ENCODE measurements at places on chromosomes 1 and 21.

DNA sequence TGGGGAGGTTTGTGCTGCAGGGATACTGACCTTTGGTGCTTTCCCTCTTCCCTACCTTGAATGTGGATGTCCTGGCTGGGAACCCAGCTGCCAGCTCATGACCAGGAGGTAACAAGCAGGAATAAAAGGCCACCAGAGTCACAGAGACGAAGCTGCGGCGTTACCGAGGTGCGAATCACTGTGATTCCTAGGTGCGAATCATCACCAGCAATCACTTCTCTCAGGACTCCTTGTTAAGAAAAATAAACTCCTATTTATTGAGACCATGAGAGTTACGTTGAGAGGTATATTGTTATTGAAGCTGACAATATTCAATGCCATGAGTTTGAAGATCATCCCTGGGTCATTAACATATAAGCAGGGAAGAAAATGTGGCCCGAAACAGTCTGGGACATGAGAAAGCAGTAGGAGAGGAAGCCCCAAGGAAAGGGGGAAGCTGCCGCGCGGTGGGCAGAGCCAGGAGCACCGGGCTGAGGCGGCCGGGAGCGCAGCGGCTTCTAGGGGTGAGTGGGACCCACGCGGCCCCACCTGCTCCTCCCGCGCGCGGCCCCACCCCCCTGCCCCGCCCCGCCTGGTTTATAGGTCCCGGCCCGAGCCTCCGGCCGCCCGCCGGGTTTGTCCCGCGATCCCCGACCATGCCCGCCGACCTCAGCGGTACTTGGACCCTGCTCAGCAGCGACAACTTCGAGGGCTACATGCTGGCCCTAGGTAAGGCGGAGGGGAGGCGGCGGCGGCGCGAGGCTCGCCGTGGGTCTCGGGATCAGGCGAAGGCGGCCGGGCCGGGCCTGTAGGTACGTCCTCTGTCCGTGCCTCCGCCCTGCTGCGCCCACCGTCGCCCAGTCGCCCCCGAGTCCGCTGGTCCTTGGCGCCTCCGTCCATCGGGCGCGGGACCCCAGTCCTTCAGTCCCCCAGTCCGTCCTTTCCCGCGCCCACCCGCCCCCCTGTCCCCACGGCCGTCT is at the start of gene RBP7:
TSS of gene RBP7 (plus strand) at position 605 of the 959 bp plus-strand sequence. CDS start at position 636, 31 bp downstream.
- DNase-seq: no peak

DNA sequence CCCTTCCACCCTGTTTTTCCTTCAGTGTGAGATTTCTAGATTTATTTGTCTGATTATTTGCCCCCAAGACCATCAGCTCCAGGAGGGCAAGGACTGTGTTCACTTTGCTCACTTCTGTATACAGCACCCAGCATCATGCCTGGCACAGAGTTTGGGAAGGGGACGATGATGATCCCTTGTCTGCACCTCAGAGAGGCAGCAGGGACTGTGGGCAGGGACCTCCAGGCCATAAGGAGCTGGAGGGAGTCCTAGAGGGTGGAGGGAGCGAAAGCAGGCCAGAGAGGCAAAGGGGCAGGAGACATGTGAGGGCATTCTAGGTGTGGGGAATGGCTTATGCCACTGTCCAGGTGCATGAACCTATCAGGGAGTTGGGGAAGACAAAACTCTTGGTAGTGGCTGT is 32.8 kb downstream of the H3-3A start:
- no peak for DNase-seq

- no peak for DNase-seq
These were observed 7.2 kb upstream of the VSIG8 start for GRCh38 chr1:159869607-159870006.

DNA sequence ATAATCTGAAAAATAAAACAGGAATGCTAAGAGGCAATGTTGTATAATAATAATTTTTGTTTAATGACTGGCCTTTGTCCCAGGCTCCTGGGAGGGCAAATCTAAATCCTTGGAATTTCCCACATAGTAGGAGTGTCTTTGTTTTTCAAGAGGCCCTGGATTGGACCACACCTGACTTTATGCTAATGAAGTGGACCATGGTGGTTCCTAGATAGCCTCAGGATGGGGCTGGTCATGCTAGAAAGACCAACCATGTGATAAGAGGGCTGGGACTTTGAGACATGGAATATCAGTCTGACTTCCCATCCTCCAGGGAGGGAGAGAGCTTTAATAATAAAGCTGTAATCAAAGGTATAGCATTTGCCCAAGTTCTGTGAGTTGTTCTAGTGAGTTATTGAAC is 138.2 kb upstream of the RAB4A start:
- no peak for DNase-seq

DNA sequence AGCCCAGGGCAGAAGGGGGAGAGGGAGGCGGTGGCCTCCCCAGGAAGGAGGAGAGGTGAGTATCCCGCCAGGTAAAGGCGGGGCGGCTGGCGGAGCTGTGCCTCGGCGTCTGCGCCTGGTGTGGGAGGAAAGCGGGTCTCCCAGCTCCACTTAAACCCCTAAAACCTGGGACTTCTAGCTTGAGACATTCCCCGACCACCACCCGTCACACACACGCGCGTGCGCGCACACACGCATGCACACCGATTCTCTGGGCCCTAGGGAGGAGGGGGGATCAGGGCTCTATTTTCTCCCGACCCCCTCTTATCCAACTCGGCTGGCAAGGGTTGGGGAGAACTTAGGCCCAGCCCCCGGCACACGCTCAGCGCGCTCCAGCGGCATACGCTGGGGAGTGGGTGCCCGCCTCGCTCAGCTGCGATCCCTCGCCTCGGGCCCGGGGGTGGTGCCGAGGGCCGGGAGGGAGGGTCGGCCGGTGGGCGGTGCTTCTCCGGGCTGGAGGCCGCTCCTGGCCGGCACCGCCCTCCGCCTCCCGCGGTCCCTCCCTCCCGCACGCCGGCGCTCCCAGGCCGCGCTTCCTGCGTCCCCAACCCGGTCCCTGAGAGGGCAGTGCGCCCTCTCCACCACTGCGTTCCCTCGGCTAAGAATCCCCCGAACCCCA is at the start of gene TMEM51:
TSS of gene TMEM51 (plus strand) at position 564 of the 658 bp plus-strand sequence. CDS start 61,341 bp downstream, outside the sequence.
- no peak for DNase-seq

DNA sequence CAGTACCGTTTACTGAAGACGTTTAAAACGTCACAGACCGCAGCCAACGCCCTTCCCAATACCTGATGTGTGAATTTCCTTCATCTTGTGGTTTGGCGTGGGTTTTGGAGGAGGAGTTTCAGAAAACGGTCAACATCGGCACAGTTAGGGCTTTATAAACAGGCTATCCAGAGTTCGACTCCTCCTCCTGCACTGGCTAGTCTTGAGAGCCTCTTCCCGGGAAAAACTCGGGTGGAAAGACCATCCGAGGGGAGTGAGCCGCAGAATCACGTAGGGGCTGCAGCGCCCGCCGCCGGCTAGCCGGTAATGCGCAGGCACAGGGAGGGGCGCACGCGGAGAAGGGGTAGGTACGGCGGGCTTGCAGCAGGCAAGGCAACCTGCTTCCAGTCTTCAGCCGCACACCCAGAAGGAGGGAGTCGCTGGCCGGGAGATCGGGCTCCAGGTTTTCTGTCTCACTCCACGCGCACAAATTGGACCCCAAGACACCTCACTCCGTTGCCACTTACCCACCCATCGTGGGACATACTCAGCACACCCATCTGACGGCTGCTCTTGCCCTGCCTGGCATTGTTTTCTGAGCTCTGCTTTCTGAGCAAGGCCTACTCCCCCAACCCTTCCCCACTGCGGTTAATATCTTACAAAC is 25.4 kb downstream of the SLC19A2 start:
- DNase-seq: no peak

- DNase-seq: no peak
These were observed 16.8 kb upstream of the PDXK start for GRCh38 chr21:43701936-43702784.

GRCh38 chr1:203451836-203452784 is 23.5 kb upstream of the PRELP start:
- DNase-seq: no peak

GRCh38 chr1:36656271-36656670 is 173.6 kb upstream of the CSF3R start:
- DNase-seq: no peak

DNA sequence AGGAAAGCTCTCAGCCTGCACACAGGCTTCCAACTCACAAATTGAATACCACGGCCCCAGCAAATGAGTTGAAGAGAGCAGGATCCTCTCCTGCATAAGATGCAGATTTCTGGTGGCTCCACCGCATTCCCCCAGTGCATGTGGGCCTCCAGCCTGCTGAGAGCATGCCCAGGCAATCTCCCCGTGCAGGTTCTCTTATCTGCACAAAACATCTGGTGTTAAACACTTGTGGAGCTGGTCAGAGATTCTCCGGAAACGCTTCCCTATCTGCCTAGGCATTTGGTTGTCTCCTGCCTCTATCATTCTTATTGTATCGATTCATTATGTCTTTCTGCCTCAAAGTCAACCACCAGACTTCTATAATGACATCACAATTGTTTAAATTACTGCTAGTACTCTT is 1349.0 kb upstream of the B3GALT2 start:
- DNase-seq: no peak

- DNase-seq: no peak
These were observed 47.6 kb downstream of the TNFSF18 start for GRCh38 chr1:173002891-173003838.

GRCh38 chr1:154753426-154753825 is 116.7 kb downstream of the KCNN3 start:
- DNase-seq: no peak
